T1000 (cell line): ENCODE measurements at places on chromosomes 2 and 18.

GRCh38 chr2:117935456-117935855 is 78.4 kb downstream of the CCDC93 start:
- DNase-seq, result no peak

DNA sequence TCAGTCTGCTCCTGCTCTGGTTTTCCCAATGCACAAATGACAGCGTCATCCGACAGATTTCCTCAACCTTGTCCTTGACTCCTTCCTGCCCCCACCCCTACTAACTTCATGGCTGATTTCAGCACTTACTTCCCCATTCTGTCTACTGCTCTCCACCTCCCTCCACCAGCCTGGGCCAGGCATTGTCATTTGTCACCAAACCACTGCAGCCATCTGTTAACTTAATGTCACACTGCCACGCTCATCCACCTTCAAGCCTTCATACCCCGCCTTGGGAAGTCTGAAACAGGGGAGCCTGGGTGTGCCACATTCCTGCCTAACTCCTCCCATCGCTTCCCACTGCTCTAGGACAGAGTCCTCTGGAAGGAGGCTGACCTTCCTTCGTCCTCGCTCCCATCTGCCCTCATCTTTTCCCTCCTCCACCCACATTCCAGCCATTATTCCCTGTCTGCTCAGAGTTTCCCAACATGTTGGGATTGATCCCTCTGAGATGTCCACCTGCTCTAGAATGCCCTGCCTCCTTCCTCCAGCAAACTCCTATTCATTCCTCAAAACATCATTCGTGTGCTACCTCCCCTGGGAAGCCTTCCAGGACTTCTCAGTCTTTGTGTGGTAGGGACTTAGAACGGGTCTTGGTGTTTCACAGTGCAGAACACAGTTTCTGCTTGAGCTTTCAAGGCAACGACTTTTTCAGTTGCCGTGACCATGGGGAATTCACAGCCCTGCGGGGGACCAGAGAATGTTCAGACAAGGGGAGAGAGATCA is 42.2 kb upstream of the SMAD7 start:
- DNase-seq, result no peak

DNA sequence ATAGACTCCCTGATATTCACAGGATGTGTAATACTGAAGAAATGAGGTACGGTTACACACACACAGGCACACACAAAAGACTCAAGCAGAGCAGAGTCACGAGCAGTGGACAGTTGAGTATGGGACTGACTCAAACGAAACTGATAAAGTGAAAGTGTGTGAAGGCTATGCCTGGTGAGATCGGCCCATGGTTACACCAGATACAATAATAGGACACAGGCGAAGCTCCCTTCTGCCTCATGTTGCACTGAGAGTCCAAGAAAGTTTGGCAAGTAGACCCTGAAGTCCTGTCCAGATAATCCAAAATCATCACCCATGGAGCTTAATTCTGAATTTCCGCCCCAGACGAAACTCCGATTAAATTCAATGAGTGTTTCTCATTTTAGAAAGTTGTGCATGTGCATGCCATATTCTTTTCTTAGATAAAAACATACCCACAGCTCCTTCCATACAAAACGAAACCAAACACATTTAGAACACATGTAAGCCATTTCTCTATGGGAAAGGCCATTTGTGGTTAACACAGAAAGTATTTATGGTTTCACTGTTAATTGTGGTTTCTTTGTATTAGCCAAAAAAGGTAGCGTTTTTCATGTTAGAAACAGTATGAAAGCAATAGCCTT is 567.6 kb downstream of the PLCL1 start:
- DNase-seq, result no peak

DNA sequence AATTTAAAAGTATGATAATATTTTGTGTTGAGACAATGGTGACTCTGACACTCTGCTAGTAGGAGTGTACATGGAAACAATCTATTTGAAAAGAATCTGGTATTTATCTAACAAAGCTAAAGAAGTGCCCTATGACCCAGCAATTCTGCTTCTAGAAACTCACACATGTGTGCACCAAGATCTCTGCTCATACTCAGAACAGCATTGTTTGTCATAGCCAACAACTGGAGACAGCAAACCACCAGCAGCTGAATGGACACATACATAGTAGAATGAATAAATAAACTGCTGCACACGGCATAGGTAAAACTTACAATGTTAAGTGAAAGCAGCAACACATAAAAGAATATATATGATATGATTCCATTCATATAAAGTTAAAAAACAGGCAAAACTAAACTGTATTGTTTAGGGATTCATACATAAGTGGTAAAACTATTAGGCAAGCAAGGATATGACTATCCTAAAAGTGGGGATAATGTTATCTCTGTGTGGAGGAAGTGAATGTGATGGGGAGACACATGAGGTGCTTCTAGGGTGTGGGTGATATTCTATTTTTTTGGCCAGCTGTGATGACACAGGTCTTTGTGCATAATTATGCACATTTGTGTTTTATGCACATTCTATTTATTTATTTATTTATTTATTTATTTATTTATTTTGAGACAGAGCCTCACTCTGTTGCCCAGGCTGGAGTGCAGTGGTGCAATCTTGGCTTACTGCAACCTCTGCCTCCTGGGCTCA is 71.1 kb downstream of the RFTN2 start:
- no peak for DNase-seq

- DNase-seq, result no peak
Measured at GRCh38 chr2:201109186-201109585, 6.8 kb upstream of the CFLAR start.
